Peyer's patch (tissue), 4 donors: ENCODE measurements at places on chromosomes 11 and 22.

- no peak for DNase-seq
These were observed 101.6 kb upstream of the USP47 start for GRCh38 chr11:11740073-11740702.

DNA sequence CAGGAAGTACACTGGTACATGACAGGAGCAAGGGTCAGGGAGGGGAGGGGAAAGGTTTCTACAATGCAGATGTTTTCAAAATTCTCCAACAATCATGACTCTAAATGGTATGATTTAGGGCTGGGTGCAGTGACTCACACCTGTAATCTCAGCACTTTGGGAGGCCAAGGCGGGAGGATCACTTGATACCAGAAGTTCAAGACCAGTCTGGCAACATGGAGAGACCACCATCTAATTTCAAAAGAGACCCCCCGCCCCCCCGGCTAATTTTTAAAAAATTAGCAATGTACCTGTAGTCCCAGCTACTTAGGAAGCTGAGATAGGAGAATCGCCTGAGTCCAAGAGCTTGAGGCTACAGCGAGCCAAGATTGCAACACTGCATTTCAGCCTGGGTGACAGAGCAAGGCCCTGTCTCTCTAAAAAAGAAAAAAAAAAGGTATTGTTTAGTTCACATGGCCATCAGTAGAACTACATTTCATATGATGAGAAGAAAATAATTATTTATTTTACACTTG lies 15.9 kb upstream of the OLFML1 start:
- no peak for DNase-seq

DNA sequence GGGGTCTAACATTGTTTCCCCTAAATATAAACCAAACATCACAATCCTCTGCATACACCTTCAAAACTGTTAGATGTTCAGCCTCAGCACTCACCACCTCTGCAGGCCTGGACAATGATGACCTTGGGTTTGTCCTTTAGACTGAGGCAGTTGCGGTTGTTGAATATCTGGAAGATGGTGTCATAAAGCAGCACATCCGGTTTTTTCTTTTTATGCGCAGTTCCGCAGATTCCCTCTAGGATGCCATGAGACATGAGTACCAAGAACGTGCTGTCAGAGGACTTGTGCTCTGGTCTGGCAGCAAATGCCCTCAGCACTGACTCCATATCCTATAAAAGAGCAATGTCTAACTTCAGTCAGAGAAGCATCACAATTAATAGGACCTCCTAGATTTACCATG lies 22.8 kb downstream of the CASP5 start:
- no peak for DNase-seq

DNA sequence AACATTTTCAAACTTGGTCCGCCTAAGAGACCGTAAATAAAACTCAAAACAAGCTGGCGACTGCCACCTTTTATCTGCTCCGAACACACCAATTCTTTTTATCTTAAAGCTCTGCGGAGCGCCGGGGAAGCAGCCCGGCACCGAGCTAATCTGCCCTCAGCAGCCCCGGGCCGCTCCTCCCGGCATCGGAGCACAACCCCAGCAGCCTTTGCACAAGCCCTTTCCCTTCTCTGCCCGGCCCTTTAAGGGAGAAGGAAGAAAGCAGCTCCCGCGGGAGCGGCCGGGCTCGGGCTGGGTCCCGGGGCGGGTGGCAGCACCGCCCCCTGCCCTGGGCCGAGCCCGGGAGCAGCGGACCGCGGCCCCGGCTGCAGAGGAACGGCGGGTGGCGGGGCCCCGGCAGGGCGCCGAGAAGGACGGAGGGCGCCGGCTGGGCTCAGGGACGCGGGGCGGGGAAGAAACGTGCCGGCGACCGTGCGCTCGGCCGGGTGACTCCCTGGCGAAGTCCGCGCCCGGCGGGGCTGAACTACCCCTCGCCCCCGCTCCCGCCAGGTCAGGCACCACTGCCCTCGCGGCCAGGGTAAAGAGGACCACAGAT lies 133.6 kb upstream of the C11orf58 start:
- DNase-seq: peak; percentile 84

DNA sequence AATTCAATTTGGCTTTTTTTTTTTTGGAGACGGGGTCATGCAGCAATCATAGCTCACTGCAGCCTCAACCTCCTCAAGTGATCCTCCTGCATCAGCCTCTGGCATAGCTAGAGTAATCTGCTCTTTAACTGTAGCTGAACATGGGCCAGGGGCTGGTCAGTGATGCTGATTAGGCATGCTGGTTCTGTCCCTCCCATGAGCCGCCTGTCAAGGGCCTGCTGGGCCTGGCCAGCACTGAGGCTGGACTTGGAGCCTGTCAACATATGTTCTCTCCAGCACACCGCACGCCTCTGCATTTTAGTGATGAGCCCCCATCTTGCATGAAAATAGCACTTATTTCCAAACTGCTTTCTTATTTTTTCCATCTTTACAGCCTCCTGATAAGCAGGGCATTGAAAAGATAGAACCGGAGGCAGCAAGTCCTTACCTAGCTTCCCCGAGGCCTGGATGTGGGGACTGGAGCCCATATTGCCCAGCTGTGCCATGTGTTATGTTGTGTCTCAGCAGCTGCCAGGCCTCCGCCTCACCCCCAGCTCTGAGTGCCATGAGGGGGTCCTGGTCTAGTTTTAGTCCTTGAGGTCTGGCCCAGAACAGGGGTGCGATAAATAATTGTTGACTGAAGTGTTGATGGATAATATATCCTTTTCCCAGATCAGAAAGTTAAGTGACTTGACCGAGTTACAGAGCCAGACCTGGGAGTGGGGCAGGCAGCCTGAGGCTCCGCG lies 80.0 kb downstream of the CTTN start:
- DNase-seq: no peak

DNA sequence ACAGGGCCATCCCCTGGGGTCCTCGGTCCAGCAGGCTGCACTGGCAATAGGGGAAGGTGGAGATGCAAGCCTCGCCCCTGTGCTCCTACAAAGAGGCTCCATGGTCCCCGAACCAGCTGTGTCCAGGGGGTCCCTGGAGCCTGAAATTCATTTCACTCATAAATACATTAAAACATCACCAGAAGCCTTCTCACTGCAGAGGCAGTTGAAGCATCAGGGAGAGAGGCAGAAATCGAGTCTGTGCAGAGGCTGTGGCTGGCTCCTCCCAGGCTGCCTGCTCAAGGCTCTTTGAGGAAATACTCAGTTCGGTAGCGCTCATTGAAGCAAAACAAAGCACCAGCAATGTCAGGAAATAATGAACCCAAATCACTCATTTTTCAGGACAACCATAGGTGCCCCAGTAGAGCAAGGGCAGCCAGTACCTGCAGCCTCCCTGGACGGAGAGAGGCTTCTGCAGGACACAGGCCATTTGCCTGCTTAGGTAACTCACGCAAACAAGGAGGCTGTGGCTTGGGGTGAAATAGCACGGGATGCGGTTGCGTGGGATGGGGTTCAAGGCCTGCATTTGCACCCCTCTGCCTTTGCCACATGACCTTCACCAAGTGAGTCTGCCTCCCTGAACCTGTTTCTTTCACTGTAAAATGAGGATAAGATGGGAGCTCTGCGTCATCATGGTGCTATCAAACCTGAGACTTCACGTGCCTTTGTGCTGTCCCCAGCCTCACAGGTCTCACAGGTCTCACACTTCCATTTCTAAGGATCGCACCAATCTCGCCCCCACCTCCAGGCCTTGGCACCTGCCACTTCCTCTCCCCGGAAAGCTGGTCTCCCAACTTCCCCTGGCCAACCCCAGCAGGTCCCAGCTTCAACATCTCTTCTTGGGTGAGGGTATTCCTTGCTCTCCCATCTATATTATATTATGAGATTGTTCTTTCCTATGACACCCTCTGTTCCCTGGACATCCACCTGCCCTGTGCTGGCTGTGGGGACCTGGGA lies 84.3 kb upstream of the SHISAL1 start:
- DNase-seq: peak; percentile 25

GRCh38 chr22:25942115-25942855 lies 200.3 kb downstream of the MYO18B start:
- no peak for DNase-seq

DNA sequence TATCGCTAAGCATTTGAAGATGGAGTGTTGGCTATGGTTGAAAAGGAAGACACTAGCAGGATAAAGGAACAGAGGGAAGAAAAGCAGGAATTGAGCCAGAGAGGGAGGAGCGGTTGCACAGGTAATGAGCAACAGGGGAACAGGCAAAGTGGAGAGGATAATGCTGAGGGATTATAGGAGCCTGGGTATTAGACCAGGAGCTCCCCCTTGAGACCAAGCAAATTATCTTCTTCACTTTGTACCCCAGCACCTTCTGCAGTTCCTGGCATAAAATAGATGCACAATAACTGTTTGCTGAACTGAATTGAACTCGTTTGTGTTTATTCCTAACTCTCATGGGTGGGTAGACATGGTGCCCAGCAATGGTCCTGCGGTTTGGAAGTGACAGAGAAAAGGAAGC lies 54.6 kb upstream of the OR5P2 start:
- no peak for DNase-seq
